Aorta (tissue), 5 donors: ENCODE measurements at places on chromosomes 2 and 18.

DNA sequence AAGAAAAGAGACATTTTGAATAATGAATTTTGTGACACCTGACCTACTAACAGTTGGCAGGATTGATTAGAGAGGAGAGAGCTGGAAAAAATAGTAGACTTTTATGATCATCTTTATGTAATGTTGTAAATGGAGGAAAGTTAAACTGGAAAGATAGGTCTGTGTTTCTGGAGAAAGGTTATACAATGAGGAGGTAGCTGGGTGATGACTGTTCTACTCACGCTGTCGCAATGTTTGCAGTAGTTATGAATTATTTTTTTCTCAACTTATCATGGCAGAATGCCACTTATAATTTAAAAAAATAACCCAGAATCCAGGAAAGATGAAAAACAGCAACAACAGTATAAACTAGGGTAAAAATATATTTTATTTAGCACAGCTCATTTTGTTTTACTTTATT, 364.9 kb downstream of the SPAG16 start:
- no peak for DNase-seq

DNA sequence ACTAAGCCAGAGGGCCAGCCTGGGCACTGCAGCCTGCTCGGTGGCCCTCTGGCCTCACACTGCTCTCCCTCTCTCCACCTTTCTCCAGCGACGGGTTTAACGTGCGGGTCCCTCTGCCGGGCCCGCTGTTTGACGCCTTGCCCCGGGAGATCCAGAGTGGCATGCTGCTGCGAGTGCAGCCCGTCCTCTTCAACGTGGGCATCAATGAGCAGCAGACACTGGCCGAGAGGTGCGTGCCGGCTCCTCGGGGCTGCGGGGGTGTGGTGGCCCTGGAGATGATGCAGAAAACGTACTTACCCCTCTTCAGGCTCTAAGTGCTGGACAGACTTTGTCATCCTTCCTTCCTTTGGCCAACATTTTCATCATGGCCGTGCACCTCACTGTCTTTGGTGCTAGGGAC, 42.4 kb downstream of the COA5 start:
- DNase-seq: no peak

DNA sequence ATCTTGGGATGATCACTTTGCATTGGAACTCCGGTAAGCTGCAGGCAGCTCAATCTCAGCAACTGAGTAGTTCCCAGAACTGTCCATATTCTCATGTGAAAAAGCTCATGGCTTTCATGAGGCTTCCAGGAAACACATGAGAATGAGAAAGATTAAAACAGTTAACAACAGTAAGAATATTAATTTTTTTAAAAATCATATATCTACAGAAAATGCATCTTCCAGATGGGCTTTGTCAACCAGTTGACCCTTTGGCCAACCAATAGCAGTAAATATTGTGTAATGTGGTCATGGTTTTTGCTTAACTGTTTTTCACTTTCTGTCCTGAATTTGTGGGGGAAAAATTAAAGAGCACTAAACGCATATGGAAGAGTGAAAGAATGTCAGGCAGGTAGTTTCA, 131.2 kb upstream of the CCDC195 start:
- DNase-seq: no peak

- DNase-seq: no peak
These were observed 496.7 kb downstream of the NRXN1 start for GRCh38 chr2:50535256-50535655.
